Right renal pelvis (tissue), 4 donors: ENCODE measurements at places on chromosomes 2 and 18. TPM values are rescaled to one million over a fixed set of nuclear protein-coding genes. Genes with fewer than 3 reads are reported as not detected.

The FSIP2 gene
- polyA plus RNA-seq = 3.1 TPM

The LBX2 gene
- 2.9 TPM for polyA plus RNA-seq

The MC4R gene
- 0.17 TPM for polyA plus RNA-seq

The ZNF516 gene
- polyA plus RNA-seq = 43.0 TPM

The EVX2 gene
- polyA plus RNA-seq = 0.04 TPM

The DNAH7 gene
- 10.2 TPM for polyA plus RNA-seq

The SKOR2 gene
- polyA plus RNA-seq = not detected

The ATP8B1 gene
- 27.8 TPM for polyA plus RNA-seq

The LYG2 gene
- 0.43 TPM for polyA plus RNA-seq

The DSG4 gene
- not detected for polyA plus RNA-seq

The DHRS9 gene
- polyA plus RNA-seq = 0.55 TPM

The TRIB2 gene
- 188 TPM for polyA plus RNA-seq

The GRP gene
- polyA plus RNA-seq = 2.4 TPM

The TUBA4B gene
- 0.87 TPM for polyA plus RNA-seq

The UBR3 gene
- polyA plus RNA-seq = 34.6 TPM

The RFTN2 gene
- 26.6 TPM for polyA plus RNA-seq

The PLEK gene
- polyA plus RNA-seq = 10.5 TPM

The STPG4 gene
- polyA plus RNA-seq = 0.24 TPM

The SCN3A gene
- polyA plus RNA-seq = 0.39 TPM

The ANKRD29 gene
- 1.2 TPM for polyA plus RNA-seq

The ASB18 gene
- 0.06 TPM for polyA plus RNA-seq

The VWC2L gene
- polyA plus RNA-seq = 0.10 TPM

The EIF2AK2 gene
- 39.7 TPM for polyA plus RNA-seq

The RNU2-63P gene
- not detected for polyA plus RNA-seq

The CHRND gene
- 0.32 TPM for polyA plus RNA-seq

The SERPINB4 gene
- not detected for polyA plus RNA-seq

The RSAD2 gene
- polyA plus RNA-seq = 3.1 TPM

The FER1L5 gene
- 1.0 TPM for polyA plus RNA-seq

The PDIA6 gene
- polyA plus RNA-seq = 363 TPM

The C2orf80 gene
- not detected for polyA plus RNA-seq

The TCF23 gene
- polyA plus RNA-seq = 0.46 TPM

The FAM228A gene
- polyA plus RNA-seq = 0.89 TPM

The COLEC12 gene
- 32.7 TPM for polyA plus RNA-seq

The CCDC148 gene
- polyA plus RNA-seq = 7.8 TPM

The FKBP1B gene
- 14.0 TPM for polyA plus RNA-seq

The ELOA2 gene
- not detected for polyA plus RNA-seq

The ARHGAP28 gene
- polyA plus RNA-seq = 79.7 TPM

The LOXHD1 gene
- polyA plus RNA-seq = 0.37 TPM

The EIPR1 gene
- polyA plus RNA-seq = 25.6 TPM

The TEX44 gene
- not detected for polyA plus RNA-seq

The RBKS gene
- polyA plus RNA-seq = 8.3 TPM
